ENCODE measurements at places on chromosomes 12 and 14. TPM values are rescaled to one million over a fixed set of nuclear protein-coding genes. Genes with fewer than 3 reads are reported as not detected.
A peak's percentile ranks its signal among the peaks of the same experiment; 100 is the strongest.

Gene SETD1B
- total RNA-seq: 1.3 TPM

GRCh38 chr14:57486767-57487379, 6.8 kb downstream of the CCDC198 start:
- peak; percentile 50 for DNase-seq

- DNase-seq: no peak
Observed at GRCh38 chr12:65311260-65311659, 32.8 kb downstream of the MSRB3 start.

GRCh38 chr12:95105540-95105939, 32.1 kb upstream of the NR2C1 start:
- DNase-seq: no peak

DNA sequence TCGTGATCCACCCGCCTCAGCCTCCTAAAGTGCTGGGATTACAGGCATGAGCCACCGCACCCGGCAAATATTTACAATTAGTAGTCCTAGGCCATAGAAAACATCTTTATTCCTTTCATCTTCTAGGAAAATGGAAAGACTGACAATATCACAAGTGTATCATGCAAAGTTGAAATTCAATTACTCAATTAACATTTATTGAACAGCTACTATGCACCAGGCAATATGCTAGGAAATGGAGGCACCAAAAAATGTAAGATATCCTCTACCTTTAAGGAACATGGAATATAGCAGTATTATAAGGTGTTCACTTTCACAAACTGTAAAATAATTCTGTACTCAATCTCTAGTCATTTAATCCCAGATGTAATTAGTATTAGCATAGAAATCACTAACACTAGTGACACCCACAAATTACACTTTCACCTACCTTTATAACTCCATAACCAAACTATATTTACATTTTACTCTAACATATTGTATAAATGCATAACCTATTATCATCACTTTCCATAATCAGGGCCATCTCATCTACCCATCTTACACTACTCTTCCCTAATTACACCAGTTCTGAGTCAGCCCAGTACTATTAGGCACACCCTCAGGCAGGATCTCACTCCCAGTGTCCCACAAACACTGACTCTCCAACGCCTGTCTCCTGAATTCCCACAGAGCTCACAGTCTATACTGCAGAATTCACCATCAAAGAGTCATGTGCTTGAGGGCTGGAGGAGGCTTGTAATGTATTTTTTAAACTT, 10.4 kb downstream of the CORO1C start:
- DNase-seq: no peak

Gene KRT1
- not detected for total RNA-seq

DNA sequence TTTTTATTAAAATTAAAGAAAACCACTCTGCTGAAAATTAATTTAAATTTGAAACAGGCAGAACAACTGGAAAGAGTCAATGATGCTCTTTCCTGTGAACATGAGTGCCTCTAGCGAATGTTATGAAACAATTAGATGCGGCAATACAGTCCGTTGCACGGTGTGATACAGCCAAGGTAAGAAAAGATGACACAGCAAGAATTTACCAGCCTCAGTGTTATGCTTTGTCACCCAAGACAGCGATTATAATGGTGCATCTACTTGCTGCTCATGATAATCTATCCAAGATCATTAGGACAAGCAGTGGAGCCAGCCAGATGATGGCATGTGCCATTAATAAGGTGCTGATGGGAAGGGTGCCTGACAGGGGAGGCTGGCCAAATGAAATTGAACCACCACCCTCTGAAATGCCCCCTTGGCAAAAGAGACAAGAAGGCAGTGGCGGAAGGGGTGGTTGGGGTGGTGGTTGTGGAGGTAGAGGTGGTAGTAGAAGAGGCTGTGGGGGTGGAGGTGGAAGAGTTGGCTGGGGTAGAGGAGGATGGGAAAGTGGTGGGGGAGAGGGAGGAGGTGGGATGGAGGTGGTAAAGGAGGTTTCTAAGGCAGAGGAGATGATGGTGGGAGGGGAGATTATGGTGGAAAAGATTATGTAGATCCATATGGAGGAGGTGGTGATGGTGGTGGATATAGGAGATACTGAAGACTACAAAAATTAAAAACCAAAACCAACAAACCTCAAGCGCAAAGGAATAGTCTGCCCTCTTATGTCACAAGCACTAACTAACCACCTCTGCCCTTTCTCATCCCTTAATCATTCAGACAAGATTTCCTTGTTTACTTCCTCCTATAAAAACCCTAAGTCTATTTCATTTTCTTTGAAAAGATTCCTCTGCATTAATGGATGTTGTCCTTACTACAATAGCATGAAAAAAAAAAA, 4.0 kb upstream of the RESF1 start:
- no peak for DNase-seq

Gene RAD51AP1
- total RNA-seq: 7.6 TPM

Gene TAS2R30
- total RNA-seq: 1.1 TPM

Gene PRH2
- not detected for total RNA-seq

Gene GSKIP
- total RNA-seq: 22.6 TPM

DNA sequence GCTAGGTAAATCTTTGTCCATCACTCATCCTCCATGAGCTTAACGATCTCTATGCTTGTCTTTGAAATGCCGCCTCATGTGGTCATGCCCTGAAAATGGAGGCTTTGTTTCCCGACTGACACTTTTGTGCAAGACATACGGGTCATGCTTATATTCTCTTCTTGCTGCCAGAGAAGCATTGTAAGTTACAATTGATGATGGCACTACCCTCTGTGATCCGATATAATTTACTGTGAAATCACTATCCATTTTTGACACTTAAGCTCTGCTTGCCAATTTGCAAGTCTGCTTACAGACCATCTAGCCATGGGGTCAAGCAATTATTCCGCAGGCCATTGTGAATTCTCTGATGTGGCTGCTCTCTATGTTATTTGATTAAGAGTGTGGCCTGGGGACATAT, 650.0 kb downstream of the FLRT2 start:
- no peak for DNase-seq

DNA sequence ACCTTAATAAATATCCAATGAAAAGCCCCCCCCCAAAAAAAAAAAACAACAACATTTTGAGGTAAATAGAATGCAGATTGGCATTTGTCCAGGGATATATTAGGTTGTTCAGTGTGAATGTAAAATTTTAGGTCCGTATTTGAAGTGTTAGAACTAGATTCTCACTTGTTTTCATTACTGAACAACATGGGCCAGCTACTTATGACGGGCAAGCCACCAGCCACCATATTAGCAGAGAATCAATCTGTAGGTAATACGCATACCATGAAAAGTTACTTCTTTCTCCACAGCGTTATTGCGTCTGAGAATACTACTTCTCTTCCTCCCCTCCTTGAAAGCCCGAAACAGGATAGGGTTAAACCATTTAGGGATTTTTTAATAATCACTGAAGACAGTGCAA, 5.4 kb downstream of the FLRT2 start:
- DNase-seq: peak; percentile 71

DNA sequence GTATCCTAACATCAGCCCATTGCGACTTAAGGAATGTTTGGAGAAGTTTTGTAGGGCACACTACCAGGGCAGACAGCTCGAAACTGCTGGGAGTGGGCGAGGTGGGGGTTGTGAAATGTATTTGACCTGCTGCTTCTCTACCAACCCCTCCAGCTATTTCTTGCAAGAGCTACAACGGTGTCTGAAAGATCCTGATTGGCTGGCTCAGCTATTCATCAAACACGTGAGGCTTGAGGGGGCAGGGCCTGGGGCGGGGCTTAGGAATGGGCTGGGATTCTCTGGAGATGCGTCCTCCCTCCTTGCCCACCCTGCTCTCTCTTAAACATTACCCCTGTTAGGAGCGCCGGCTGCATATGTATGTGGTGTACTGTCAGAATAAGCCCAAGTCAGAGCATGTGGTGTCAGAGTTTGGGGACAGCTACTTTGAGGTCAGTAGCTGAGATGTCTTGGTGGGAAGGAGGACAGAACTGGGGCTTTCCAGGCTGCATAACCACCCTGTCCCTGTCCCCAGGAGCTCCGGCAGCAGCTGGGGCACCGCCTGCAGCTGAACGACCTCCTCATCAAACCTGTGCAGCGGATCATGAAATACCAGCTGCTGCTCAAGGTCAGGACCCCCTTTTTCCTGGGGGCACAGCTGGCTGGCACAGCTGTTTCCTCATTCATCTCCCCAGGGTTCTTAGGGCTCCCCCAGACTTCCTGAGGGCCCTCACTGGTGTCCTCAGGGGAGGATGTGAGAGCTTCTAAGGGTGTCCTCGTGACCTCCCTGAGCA, 3.1 kb downstream of the ARHGEF25 start:
- DNase-seq: no peak

Gene PLCZ1
- total RNA-seq: not detected

- DNase-seq: no peak
Observed at GRCh38 chr14:63493246-63493645, 49.9 kb downstream of the PPP2R5E start.

DNA sequence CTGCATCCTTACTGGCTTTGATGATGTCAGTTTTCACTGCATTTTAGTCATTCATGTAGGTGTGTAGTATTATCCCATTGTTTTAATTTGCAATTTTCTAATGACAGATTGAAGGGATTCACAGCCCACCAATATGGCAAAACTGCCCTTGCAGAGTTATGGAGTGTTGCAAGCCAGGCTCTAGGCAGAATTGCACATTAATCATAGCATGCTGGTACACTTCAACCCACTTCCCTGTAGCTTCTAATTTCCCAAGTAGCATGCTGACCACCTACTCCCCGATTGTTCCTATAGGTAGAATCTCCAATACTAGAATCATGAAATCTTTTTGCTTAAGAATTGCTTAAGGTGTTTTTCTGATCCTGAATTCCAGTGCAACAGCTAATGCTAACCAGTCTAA, 5.2 kb upstream of the RNASE6 start:
- DNase-seq: no peak

DNA sequence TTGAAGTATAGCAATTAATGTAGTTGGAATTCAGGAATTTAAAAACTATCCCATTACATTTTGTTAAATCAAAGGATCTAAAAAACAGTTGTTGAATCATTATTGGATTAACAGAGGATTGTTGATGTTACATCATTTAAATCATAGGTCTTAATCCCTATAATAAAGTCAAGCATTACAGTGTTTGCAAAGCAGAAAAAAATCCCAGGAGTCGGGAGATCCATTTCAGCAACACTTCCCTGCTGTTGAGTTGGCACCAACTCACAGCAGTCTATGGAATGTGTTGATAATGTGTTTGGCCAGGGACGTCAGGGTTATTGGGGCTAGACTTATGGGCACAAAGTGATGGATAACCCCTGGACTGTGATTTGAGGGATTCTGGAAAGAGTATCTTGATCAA, 99.1 kb upstream of the TMTC1 start:
- no peak for DNase-seq

Data from lung microvascular endothelial cell (primary cell).